ENCODE measurements at places on chromosomes 6 and 20.

DNA sequence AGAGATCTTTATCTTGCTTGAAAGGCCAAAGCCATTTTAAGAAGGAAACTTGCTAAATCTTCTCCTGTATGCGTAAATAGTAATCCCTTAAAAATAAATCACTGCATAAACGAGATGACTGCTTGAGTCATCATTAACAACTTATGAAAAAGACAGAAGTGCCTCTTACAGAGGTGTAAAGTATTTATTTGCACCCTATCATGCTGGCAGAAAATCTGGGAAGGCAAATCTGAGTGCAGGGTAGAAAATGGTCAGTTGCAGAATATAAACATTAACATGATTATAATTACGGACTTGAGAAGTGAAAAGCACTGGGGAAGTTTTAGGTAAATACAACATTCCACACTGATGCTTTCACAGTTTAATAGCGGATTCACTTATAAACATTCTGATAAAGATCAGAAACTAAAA lies 67.5 kb upstream of the FBXO30 start:
- DNase-seq: no peak

GRCh38 chr6:88050140-88050818 lies 2.6 kb downstream of the SPACA1 start:
- DNase-seq: no peak

DNA sequence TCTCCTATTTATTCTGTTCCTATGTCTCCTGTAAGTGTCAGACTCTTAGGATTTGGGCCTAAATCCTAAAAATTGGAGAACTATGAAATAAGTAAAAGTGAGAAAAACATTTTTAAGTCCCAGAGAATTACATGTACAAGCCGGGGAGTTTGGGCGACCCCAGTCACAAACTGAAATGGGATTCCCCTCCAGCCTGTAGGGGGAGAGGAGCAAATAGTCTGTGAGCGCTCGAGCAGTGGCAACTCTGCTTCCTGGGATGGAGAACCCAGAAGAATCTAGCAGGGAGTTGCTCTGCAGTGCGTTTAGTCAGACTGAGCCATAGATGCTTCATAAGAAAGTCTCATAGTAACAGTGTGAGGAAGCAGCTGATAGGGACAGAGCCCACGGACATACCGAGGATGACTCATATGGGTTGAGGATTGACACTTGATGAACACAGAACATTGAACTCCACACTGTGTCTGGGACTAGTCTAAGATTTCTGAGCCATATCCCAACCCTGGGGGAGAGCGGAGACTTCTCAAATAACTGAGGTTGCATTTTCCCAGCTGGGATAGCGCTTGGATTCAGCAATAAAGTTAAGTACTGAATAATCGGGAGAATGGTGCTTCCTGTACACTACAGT lies 437.2 kb downstream of the BCKDHB start:
- DNase-seq: no peak

- no peak for DNase-seq
These were observed 133.5 kb upstream of the MAP3K7 start for GRCh38 chr6:90720404-90720803.

GRCh38 chr6:2783188-2783963 lies 18.2 kb downstream of the WRNIP1 start:
- DNase-seq: no peak

GRCh38 chr6:36655085-36655724 lies 23.3 kb upstream of the CDKN1A start:
- peak; percentile 57 for DNase-seq

DNA sequence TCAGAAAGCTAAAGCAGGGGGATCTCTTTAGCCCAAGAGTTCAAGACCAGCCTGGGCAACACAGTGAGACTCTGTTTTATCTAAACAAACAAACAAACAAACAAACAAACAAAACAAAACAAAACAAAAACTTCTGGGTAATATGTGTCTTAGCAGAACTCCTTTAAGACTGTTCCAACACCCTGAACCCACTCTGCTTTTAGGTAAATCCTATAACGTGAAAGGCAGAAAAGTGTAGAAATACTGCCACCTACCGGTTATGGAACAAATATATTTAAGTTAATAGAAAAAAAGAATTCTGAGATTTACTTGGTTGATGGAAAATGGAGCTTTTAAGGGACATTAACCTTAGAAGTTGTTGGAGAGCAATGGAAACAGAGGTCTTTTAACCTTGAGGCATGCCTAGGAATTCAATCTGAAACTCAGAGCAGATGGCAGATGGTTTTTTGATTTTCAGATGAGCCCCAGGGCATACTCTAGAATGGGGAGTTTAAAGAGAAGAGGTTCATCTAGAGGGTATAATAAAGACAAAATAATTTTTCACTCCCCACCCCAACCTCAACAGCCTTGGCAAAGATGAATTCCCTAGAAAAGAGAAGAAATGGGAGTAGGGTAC lies 38.5 kb downstream of the SOD2 start:
- DNase-seq: no peak

- DNase-seq: no peak
These were observed 54.5 kb upstream of the TENT5A start for GRCh38 chr6:81806793-81807565.

GRCh38 chr6:10520468-10520867 lies 683 bp upstream of the GCNT2 start:
- DNase-seq: no peak

DNA sequence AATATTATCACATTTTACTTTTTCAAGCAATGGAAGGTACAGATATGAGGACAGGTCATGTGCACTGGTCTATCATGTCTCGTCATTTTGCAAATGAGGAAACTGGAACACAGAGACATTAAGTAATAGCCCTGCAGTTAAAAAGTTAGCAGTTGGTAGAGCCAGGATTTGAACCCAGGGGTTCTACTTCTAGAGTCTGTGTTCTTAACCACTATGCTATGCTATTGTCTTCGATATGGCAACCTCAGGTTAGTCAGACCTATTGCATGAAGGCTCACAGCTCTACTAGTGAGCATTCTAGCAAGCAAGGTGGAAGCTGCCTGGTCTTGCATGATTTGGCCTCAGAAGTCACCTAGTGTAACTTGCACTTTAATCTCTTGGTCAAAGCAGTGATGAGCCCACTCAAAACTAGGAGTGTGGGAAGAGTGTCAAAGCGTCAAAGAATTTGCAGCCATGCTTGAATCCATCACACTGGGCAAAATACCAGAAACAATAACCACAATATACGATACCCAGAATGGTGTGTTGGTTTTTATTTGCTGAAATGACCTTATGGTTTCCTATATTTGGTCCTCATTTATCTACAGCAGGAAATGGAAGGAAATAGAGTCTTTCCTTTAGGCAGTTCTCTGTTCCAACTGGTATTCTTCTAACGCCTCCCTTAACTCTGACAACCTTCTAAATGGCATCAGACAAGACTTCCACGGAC lies 20.4 kb upstream of the BMP2 start:
- DNase-seq: no peak

DNA sequence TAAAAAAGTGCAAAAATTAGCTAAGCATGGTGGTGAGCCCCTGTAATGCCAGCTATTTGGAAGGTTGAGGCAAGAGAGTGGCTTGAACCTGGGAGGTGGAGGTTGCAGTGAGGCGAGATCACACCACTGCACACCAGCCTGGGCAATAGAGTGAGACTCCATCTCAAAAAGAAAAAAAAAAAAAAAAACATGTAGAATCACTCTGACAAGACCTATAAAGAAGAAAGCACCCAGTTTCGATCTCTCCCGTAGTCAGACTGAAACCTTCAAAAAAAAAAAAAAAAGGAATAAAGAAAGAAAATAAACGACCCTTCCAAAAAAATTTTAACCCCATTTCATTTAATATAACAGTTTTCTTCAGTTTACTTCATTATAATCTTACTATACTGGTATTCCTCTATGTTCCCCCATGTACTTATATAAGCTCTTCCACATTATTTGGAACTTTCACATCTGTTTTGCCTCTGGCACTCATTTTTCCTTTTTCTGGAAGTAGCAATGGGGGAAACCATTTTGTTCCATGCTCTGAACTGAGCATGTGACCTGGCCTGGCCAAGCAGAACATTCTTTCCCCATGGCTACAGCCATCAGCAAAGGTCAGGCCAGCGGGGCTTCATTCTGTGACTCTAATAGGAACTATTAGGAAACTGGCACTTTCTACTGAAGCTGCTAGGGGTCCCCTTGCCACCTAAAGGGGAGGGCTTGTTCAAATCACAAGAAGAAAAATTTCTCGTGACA lies 9.6 kb downstream of the SLC18B1 start:
- no peak for DNase-seq

GRCh38 chr6:158536891-158537798 lies 22.7 kb upstream of the TMEM181 start:
- no peak for DNase-seq

- no peak for DNase-seq
These were observed 105.1 kb downstream of the ATG5 start for GRCh38 chr6:106220485-106220884.

DNA sequence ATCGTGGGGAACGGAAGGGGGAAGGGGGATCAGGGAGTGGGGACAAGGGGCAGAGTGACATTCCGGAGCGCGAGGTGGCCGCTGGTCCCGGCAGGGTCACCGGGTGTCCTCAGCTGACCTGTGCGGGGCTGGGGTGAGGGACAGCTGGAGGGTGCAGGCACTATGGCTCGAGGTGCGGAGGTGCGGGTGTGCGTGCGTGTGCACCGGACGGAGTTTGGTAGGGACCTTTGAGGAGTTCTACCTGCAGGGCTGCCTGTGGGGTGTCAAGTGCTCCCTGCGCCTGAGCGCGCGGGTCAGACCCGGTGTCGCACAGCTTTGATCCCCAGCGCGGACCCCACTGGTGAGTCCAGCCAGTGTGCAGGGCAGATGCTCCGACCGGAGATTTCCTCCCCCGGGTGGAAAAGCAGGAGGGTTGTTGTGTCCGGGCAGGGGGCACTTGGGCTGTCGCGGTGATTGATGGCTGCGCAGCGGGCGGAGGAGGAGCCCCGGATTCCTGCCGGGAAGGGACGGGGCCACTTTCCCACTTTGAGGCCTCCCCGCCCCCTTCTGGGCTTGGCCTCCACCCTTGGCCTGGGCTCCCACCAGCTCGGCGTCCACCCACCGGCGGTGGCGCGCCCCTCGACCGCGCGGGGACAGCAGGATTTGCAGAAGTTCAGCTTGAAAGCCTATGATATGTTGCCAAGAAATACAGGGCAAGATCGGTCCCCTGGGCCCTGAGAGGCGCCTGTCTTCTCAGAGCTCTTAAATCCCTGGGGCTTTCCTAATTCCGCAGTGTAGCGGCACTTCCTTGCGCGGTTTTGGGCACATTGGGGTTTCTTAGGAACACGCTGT lies 658 bp downstream of the RIN2 start:
- DNase-seq: no peak

DNA sequence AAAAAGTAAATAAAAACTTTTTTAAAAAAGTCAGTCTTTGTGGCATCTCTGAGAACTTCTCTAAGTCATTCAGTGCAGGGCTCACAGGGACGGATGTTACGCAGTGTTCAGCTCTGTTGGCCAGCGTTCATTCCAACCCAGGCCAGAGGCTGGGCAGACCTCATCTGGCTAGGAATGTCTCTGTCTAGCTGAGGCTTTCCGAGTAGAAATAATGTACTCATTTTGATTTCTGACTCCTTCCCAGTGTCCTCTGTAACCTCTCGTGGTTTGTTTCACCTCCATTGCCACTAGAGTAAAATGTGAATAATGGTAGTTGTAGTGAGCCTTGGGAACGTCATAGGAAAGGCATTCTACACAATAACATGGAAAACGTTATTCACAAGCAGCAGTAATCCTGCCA lies 135.1 kb downstream of the TMEM242 start:
- DNase-seq: no peak

- no peak for DNase-seq
These were observed 60.5 kb downstream of the CYB5R4 start for GRCh38 chr6:83920017-83920416.

GRCh38 chr6:44409207-44409794 lies 21.8 kb downstream of the CDC5L start:
- no peak for DNase-seq

DNA sequence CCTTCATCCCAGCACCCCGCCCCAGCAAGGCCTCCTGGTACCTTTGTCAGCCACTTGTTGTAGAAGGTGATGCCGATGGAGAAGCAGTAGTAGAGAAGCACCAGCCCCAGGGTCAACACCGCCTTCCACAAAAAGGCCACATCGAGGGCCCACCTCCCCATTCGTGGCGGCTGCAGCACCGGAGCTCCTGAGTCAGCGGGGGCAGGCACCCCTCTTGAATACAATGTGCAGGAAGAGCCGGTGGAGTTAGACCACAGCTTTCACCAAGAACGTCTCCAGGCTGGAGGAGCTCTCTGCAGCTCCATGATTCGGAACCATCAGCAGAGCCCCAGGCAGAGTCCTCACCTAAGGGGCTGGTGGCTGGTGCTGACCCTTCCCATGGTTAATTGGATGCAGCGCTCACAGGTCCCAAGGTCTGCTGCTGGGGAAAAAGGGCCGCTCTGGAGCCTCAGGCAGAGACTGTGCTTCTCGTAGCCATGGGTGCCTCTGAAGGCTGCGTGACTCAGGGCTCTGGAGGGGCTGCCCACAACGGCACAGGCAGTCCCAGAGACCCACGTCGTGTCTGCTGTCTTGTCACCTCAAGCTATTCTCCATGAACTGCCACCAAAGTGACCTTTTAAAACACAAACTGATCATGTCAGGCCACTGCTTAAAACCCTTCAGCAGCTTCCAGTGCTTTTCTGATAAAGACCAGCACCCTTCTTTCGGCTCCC lies 47.9 kb downstream of the ELMO2 start:
- DNase-seq: no peak

DNA sequence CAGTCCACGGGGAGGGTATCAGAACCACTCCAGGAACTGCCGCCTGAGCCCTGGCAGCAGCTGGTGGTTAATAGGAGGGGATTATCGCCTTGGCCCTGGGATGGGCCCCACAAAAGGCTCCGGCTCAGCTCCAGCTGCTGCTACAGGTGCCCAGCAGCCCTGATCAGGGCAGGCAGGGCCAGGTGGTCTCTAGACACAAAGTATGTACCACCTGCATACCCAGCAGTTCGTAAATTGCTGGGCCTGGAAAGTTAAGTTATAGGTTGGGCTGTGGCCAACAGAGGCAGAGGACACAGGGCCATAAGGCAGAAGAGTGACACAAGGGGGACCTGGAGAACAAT lies 35.1 kb downstream of the RRBP1 start:
- DNase-seq: no peak

- no peak for DNase-seq
These were observed 308.9 kb upstream of the THEMIS start for GRCh38 chr6:128209771-128210170.

GRCh38 chr20:58642441-58642840 lies 8.6 kb upstream of the STX16 start:
- no peak for DNase-seq

- no peak for DNase-seq
These were observed 2.9 kb downstream of the RXRB start for GRCh38 chr6:33197431-33198048.

DNA sequence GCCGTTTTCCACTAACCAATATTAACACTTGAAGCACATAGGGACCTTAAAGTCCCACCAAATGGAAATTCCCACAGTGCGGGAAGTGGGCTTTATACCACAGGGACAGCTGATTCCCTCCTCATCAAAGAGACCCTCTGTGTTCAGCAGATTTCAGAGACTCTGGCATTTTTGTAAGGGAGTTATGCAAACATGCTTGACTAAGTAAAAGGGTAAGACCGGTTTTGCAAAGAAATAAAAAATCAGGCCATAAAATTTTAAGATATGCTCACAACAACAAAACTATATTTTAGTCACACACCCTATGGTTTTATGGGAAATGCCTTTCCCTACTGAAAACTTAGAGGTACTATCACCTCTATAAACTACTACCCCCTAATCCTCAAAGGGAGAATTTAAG lies 45.4 kb upstream of the SPTLC3 start:
- no peak for DNase-seq

Measured in fibroblast of skin of left biceps (primary cell).